ENCODE measurements at places on chromosomes 11 and 22.
A peak's percentile ranks its signal among the peaks of the same experiment; 100 is the strongest.

DNA sequence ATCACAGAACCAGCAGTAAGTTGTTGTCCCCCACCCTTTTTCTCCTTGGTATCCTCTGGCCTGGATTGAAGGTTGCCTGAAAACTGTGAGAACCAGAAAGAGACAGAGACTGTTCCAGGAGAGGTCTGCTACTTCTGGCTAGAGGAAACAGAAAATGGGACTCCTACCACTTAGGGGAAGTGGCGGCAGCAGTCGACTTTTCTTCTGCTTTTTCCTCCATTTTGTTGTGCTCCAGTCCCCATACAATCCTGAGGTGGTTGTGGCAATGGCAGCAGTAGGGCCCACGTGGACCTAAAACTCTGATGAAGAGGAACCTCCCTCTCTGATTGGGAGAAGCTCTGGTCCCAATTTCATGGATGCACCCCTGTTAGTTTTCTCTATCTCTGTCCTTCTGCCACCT lies 76.0 kb upstream of the SORL1 start:
- peaks cover 7% of the 10 kb centered on the region for H3K36me3 ChIP-seq
- peaks cover 10% of the 10 kb centered on the region for H3K27me3 ChIP-seq
- H3K4me3 ChIP-seq: no peak overlapping the region
- H3K27ac ChIP-seq: no peak overlapping the region
- no peak for DNase-seq
- H3K4me1 ChIP-seq: peaks cover 54% of the 10 kb centered on the region

- no peaks in the 10 kb centered on the region for H3K27me3 ChIP-seq
- peaks cover 22% of the 10 kb centered on the region for H3K4me1 ChIP-seq
- no peak for DNase-seq
Observed at GRCh38 chr11:18280438-18281045, 14.5 kb downstream of the SAA1 start.

GRCh38 chr22:30079952-30080533 lies at the start of gene HORMAD2:
TSS of gene HORMAD2 (plus strand) at chr22:30080464. CDS start at chr22:30093953, 13,489 bp downstream.
- H3K27ac ChIP-seq: no peak within 1 kb of the TSS
- DNase-seq: no peak
- no peaks in the 10 kb centered on the region for H3K36me3 ChIP-seq
- H3K27me3 ChIP-seq: peaks cover 10% of the 10 kb centered on the region
- peaks cover 11% of the 10 kb centered on the region for H3K4me1 ChIP-seq

- no peaks in the 10 kb centered on the region for H3K27me3 ChIP-seq
- H3K4me1 ChIP-seq: peaks cover 19% of the 10 kb centered on the region
- H3K27ac ChIP-seq: peak overlapping the region; percentile 65
- H3K36me3 ChIP-seq: peaks cover 9% of the 10 kb centered on the region
- no peak for DNase-seq
Observed at GRCh38 chr22:31627223-31627731, 34.7 kb downstream of the PISD start.

DNA sequence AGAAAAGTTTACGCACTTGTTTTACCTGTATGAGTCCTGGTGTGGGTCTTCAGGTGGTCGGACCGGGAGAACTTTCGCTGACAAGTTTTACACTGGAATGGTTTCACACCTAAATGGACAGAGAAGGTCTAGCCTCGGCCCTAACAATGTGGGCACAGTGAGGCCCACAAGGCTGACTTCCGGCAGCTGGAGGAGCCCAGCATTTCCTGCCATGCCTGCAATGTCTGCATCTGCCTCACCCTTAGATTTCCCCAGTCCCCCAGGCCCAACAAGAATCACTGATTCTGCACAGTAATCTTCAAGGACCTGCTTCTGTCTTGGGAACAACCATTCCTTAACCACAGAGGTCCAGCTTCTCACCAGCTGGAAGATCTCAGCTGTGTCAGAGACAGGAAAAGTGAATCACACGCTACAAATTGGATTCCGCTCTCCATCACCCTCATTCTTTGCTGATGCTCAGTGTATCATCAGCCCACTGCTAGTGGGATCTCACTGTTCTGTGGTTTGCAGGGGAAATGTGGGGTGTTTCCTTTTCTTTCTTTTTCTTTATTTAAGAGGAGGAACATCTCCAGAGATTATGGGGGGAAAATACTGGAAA lies 43.3 kb downstream of the WT1 start:
- no peaks in the 10 kb centered on the region for H3K36me3 ChIP-seq
- peaks cover 12% of the 10 kb centered on the region for H3K4me1 ChIP-seq
- no peak overlapping the region for H3K4me3 ChIP-seq
- H3K27ac ChIP-seq: no peak overlapping the region
- peaks cover 33% of the 10 kb centered on the region for H3K27me3 ChIP-seq

DNA sequence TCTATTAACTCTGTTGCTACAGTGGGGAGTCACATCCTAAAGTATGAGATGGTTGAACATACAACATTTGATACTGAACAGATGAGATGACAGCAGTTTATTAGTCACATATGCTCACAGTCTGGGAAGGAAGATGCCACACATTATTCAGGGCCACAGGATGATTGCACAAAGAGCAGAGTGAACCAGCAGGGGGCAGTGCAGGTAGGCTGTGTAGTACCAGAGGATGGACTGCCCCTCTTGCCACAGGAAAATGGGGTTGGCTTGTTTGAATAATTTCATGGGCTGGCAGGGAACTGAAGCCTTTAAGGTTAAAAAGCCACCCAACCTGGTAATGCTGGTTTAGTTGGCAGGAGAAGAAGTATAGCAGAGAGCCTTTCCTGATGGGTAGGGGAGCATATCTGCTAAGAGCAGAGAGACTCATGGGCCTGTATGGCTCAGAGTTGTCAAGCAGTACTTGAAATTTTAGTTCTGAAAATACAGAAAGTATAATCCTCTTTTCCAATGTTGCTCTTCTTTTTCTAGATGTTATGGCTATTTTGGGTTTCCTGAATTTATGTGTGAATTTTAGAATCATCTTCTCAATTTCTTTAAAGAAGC lies 180.4 kb upstream of the B3GAT1 start:
- H3K4me3 ChIP-seq: no peak overlapping the region
- peak; percentile 23 for DNase-seq
- peaks cover 33% of the 10 kb centered on the region for H3K27me3 ChIP-seq
- H3K4me1 ChIP-seq: peaks cover 6% of the 10 kb centered on the region

DNA sequence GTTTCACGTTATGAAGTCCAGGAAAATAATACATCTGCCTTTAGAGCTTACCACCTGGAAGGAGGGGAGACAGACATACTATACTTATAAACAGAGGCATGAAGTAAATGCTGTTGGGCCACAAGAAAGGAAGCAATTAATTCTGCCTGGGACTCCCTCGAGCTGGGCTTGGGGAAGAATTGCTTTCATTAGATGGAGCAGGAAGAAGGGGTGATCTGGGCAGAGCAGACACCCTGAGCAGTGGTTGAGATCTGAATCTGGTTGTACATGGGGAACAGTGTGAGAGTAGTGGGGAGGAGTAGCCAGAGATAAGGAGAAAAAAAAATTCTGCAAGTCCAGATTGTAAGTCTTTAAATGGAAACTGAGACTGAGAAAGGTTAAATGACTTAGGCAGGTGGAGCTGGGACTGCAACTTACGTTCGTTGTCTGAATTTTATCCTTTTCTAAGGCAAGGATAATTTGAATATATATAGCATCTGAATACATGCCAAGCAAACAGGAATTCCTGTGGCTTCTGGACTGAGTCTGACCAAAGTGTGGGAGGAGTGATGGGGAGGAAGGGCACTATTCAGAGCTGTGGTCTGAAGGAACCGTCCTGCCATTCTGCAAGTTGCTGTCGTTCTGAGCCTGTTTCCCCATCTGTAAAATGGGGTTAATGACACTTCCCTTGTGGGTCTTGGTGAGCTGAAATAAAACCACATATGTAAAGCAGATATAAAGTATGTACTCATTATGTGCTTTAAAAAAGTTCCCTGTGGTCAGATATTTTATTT lies 7.9 kb downstream of the NCAM1 start:
- no peak overlapping the region for H3K4me3 ChIP-seq
- H3K27me3 ChIP-seq: peaks cover 33% of the 10 kb centered on the region
- H3K36me3 ChIP-seq: no peaks in the 10 kb centered on the region
- no peaks in the 10 kb centered on the region for H3K4me1 ChIP-seq
- DNase-seq: no peak

- peaks cover 14% of the 10 kb centered on the region for H3K27me3 ChIP-seq
- H3K27ac ChIP-seq: peak overlapping the region; percentile 80
- peak; percentile 23 for DNase-seq
- peaks cover 27% of the 10 kb centered on the region for H3K4me1 ChIP-seq
Observed at GRCh38 chr11:8913961-8914660, 3.1 kb downstream of the AKIP1 start.

GRCh38 chr11:93747122-93747521 lies 5.7 kb downstream of the C11orf54 start:
- peaks cover 5% of the 10 kb centered on the region for H3K4me1 ChIP-seq
- H3K36me3 ChIP-seq: peaks cover 18% of the 10 kb centered on the region
- no peaks in the 10 kb centered on the region for H3K27me3 ChIP-seq
- no peak overlapping the region for H3K4me3 ChIP-seq

GRCh38 chr22:37273126-37273845 lies 9.0 kb upstream of the CYTH4 start:
- no peaks in the 10 kb centered on the region for H3K36me3 ChIP-seq
- H3K27ac ChIP-seq: peak overlapping the region; percentile 67
- peak overlapping the region; percentile 19 for H3K4me3 ChIP-seq
- H3K27me3 ChIP-seq: no peaks in the 10 kb centered on the region
- H3K4me1 ChIP-seq: peaks cover 62% of the 10 kb centered on the region

DNA sequence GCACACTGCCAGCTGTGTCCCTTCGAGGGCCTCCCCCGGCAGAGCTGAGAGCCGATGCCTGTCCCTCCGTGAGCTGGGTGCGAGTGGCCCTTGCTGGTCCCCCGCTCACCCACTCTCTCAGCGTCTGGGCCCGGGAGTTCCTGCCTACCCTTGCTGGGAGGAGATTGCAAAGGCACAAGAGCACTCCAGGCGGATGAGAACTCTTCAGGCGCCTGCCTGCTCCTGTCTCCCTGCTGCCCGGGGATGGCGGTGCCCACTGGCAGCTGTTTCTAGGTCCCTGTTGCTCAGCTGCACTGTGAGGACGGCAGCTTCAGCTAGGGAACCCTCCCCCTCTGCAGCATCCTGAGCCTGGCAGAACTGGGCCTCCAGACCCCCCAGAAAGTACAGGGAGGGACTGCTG lies 61.1 kb downstream of the FLRT1 start:
- H3K27ac ChIP-seq: no peak overlapping the region
- H3K36me3 ChIP-seq: no peaks in the 10 kb centered on the region
- no peaks in the 10 kb centered on the region for H3K4me1 ChIP-seq
- H3K27me3 ChIP-seq: no peaks in the 10 kb centered on the region
- DNase-seq: no peak
- no peak overlapping the region for H3K4me3 ChIP-seq

DNA sequence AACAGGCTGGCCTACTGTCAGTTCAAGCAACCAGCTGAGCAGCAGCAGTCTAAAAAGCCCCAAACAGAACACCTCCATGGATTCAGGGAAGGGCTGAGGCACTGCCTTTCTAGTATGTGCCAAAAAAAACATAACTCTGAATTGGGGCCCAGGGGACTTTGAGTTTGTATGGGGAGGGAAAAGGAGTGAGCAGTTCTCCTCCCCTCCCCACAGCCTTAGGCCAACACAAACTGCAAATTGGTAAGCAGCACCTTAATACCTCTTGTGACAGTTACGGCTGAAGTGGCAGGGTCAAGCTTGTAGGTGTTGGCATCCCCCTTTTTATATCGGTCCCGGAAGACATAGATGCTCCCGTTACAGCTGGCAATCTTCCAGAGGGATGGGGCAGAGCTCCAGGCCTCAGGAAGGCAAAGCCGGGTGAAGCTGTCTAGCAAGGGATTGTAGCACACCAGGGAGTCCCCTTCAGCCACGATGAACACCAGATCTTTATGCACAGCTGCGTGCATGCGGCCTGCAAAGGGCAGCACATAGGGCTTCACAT lies 6.0 kb downstream of the KBTBD4 start:
- no peak overlapping the region for H3K27ac ChIP-seq
- H3K4me3 ChIP-seq: no peak overlapping the region
- peaks cover 44% of the 10 kb centered on the region for H3K36me3 ChIP-seq

- H3K36me3 ChIP-seq: no peaks in the 10 kb centered on the region
- no peak overlapping the region for H3K4me3 ChIP-seq
- H3K27me3 ChIP-seq: no peaks in the 10 kb centered on the region
- H3K4me1 ChIP-seq: no peaks in the 10 kb centered on the region
- DNase-seq: no peak
Observed at GRCh38 chr11:77101043-77101537, 1.6 kb upstream of the OMP start.

- no peak for DNase-seq
- no peaks in the 10 kb centered on the region for H3K4me1 ChIP-seq
- H3K4me3 ChIP-seq: no peak overlapping the region
Observed at GRCh38 chr22:47163856-47164513, 401.5 kb downstream of the TBC1D22A start.

GRCh38 chr22:30031764-30032455 lies 48.4 kb upstream of the HORMAD2 start:
- no peak for DNase-seq
- no peak overlapping the region for H3K4me3 ChIP-seq
- H3K27me3 ChIP-seq: no peaks in the 10 kb centered on the region
- peaks cover 4% of the 10 kb centered on the region for H3K36me3 ChIP-seq
- H3K27ac ChIP-seq: no peak overlapping the region

DNA sequence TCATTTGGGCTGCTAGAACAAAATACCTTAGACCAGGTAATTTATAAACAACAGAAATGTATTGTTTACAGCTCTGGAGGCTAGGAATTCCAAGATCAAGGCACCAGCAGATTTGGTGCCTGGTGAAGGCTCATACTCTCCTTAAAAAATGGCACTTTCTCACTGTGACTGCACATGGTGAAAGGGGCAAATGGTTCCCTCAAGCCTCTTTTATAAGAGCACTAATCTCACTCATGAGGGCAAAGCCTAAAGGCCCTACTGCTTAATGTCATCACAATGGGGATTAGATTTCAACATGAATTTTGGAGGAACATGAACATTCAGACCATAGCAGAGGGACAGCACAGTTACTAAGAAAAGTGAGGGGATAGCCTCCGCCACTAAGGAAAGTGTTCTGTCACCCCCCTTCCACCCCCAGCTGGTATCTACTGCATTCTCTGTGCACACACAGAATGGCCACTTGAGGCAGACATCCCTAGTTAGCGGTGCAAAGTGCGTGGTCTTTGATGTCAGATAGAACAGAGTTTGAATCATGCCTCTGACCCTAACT lies 47.2 kb upstream of the CEP295 start:
- peak; percentile 11 for DNase-seq
- no peak overlapping the region for H3K27ac ChIP-seq
- no peaks in the 10 kb centered on the region for H3K36me3 ChIP-seq
- H3K4me3 ChIP-seq: no peak overlapping the region

GRCh38 chr11:117796456-117796871 lies 552 bp downstream of the DSCAML1 start:
- peaks cover 59% of the 10 kb centered on the region for H3K27me3 ChIP-seq
- H3K36me3 ChIP-seq: no peaks in the 10 kb centered on the region
- no peak overlapping the region for H3K27ac ChIP-seq
- DNase-seq: no peak
- H3K4me1 ChIP-seq: no peaks in the 10 kb centered on the region
- H3K4me3 ChIP-seq: no peak overlapping the region

GRCh38 chr11:106222626-106223025 lies 145.2 kb downstream of the AASDHPPT start:
- H3K27me3 ChIP-seq: no peaks in the 10 kb centered on the region
- no peaks in the 10 kb centered on the region for H3K4me1 ChIP-seq
- no peak overlapping the region for H3K4me3 ChIP-seq
- H3K27ac ChIP-seq: no peak overlapping the region
- no peaks in the 10 kb centered on the region for H3K36me3 ChIP-seq

All from T-helper 2 cell treated with Interferon-gamma antibody and Interleukin-4, amounts not matched to agents 5 μg/mL and 100 μg/mL, for 36 hours (primary cell).